ENCODE measurements at places on chromosomes 4 and X. TPM values are rescaled to one million over a fixed set of nuclear protein-coding genes. Genes with fewer than 3 reads are reported as not detected.

Gene TAF7L
- polyA plus RNA-seq, result 0.24 TPM

Gene GAGE12H
- not detected for polyA plus RNA-seq

- peak overlapping the region; percentile 57 for H3K27ac ChIP-seq
- H3K36me3 ChIP-seq, result no peaks in the 10 kb centered on the region
- peaks cover 14% of the 10 kb centered on the region for H3K4me1 ChIP-seq
- no peaks in the 10 kb centered on the region for H3K27me3 ChIP-seq
Measured at GRCh38 chr4:3073158-3074077, 920 bp downstream of the HTT-AS start.

GRCh38 chr4:78806943-78807460 is 30.9 kb downstream of the BMP2K start:
- H3K27me3 ChIP-seq, result no peaks in the 10 kb centered on the region
- H3K4me1 ChIP-seq, result no peaks in the 10 kb centered on the region
- no peak overlapping the region for H3K4me3 ChIP-seq
- no peak for DNase-seq
- no peaks in the 10 kb centered on the region for H3K36me3 ChIP-seq

DNA sequence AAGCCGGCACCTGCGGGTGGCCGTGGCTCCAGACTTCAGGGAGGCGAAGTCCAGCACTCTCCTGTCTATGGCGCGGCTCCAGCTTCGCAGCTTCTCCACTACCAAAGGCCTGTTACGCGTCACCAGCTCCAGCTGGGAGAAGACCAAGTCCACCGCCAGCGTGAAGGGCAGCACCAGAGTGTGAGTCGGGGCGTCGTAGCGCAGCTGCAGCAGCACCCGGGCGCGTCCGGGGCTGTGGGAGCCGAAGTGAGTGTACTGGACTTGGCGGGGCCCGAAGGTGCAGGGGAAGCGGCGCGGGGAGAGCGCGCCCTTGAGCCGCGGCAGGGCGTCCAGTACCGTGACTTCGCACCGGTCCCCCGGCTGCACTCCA is 444 bp downstream of the FREM3 start:
- H3K27ac ChIP-seq, result no peak overlapping the region
- peak; percentile 59 for DNase-seq
- peaks cover 31% of the 10 kb centered on the region for H3K27me3 ChIP-seq
- H3K4me3 ChIP-seq, result peak overlapping the region; percentile 32
- H3K36me3 ChIP-seq, result no peaks in the 10 kb centered on the region

DNA sequence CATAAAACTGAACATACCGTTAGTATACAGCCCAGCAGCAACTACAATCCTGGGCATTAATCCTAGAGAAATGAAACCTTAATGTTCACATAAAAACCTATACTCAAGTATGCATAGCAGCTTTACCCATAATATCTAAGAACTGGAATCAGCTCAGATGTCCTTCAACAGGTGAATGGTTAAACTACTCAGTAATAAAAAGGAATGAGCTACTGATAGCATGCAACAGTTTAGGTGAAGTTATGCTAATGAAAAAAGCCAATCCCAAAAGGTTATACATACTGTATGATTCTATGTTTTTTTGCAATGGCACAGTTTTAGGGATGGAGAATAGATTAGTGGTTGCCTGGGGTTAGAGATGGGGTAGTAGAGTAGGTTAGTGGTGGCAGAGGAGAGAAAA is 9.3 kb downstream of the HTT start:
- H3K4me3 ChIP-seq, result no peak overlapping the region
- H3K27ac ChIP-seq, result no peak overlapping the region
- H3K36me3 ChIP-seq, result peaks cover 11% of the 10 kb centered on the region
- H3K27me3 ChIP-seq, result no peaks in the 10 kb centered on the region

- H3K27ac ChIP-seq, result no peak overlapping the region
- H3K36me3 ChIP-seq, result no peaks in the 10 kb centered on the region
- no peak overlapping the region for H3K4me3 ChIP-seq
- DNase-seq, result no peak
Measured at GRCh38 chr4:164304861-164305260, 449.1 kb upstream of the SMIM31 start.

GRCh38 chr4:149077181-149077580 is 635.0 kb upstream of the NR3C2 start:
- no peak for DNase-seq
- no peaks in the 10 kb centered on the region for H3K36me3 ChIP-seq
- no peak overlapping the region for H3K27ac ChIP-seq
- no peaks in the 10 kb centered on the region for H3K4me1 ChIP-seq
- no peaks in the 10 kb centered on the region for H3K27me3 ChIP-seq

DNA sequence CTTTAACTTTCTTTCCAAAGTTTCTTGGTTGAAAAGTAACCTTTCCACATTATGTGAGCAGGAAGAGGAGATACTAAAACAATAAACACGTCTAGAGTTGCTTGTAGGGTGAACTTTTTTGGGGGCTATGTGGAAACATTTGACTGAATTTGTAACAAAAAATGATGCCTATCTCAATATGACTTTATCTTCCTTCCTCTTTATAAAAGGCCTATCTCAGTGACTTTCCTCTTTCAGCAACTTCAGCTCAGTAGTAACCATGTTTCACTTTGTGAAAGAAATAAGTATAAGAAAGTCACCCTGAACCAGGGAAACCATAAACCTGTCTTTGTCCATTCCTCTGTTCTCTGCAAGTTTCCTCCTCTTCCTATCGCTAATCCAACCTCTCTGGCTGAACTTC is 124.7 kb upstream of the TMEM164 start:
- H3K4me3 ChIP-seq, result no peak overlapping the region
- no peaks in the 10 kb centered on the region for H3K4me1 ChIP-seq
- no peak overlapping the region for H3K27ac ChIP-seq

- H3K4me3 ChIP-seq, result no peak overlapping the region
- no peaks in the 10 kb centered on the region for H3K36me3 ChIP-seq
- no peak for DNase-seq
- H3K4me1 ChIP-seq, result no peaks in the 10 kb centered on the region
Measured at GRCh38 chrX:51614353-51615012, 4.2 kb downstream of the CENPVL3 start.

DNA sequence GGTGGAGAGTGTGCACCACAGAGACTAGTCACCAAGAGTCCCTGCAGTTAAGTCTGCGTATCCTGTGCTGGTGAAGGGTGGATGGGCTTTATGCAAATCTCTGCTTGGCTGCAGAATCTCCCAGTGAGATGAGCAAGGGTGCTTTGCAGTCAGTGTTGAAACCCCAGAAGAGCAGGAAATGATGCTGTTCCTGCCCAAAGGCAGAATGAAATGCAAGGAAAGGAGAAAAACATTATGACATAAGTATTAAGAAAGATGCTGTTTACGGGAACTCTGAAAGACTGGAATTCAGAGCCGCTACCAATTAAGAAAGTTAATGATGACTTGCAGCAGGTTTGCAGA is 25.4 kb upstream of the ACSL1 start:
- no peaks in the 10 kb centered on the region for H3K36me3 ChIP-seq
- H3K27ac ChIP-seq, result no peak overlapping the region
- no peaks in the 10 kb centered on the region for H3K27me3 ChIP-seq
- H3K4me1 ChIP-seq, result no peaks in the 10 kb centered on the region
- DNase-seq, result no peak
- H3K4me3 ChIP-seq, result no peak overlapping the region

DNA sequence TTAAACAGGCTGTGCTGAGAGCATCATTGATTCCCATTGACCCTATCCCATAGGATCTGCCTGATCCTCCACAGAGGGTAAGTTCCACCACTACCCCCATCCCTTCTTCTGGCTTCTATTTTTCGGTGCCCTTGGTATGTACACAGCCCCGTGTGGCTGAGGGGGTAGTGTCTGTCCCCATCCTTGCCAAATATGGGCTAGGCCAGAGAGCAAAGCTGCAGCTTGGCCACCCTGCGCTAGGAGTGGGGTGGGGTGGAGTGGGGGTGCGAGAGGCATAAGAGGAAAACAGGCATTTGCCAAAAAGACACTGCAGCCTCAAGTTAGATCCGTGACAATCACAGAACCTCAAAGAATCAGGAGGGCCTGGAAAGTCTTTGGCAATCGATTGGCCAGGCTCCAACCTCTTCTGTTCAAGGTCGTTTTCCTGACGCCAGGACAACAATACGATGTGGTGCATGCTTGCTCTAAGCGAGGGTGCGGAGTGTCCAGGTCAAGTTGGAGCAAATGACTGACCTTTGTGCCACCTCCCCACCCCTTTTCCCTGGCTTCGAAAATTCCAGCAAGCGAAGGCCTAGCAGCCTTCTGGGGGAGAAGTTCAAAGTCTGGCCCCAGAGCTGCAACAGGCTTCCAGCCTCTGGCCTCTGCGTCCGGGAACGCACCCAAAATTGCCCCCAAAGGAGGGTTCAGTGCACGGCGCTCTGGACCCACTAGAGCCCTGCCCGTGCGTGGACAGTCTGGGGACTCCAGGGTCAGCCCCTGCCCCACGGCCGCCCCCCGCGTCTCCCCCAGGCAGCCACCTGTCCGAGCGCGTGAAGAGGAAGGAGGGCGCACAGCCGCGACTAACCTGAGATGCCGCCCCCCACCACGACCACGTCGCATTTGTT is 598 bp downstream of the MAOB start:
- H3K4me1 ChIP-seq, result peaks cover 8% of the 10 kb centered on the region
- no peak for DNase-seq

DNA sequence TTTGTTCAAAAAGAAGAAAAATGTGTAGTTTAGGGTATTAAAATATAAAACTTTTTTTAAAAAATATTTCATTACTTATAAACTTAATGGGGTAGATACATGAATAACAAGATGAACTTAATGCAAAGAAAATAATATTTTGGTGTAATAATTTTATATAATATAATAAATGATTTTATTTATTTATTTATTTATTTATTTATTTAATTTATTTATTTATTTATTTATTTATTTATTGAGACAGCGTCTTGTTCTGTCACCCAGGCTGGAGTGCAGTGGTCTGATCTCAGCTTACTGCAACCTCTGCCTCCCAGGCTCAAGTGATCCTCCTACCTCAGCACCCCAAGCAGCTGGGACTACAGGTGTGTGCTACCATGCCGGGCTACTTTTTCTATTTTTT is 20.8 kb upstream of the TEX13C start:
- H3K4me3 ChIP-seq, result no peak overlapping the region
- no peaks in the 10 kb centered on the region for H3K36me3 ChIP-seq
- no peak for DNase-seq

DNA sequence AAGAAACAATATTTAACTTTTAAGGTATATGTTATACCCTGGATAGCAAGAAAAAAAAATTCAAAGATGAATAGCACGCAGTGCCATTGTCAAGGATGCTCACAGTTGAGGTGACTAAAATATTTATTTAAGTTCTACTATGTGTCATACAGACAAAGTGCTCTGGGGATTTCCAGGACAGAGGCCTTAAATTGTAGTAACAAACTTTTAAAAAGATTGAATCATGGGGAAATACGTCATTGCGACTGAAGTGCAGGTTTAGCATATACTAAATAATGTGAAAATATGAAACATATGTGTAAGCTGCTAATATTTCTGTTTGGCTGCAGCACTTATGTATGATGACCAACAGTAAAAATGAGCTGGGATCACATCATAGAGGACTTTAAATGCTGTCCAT is 748.0 kb upstream of the PCDH7 start:
- H3K36me3 ChIP-seq, result no peaks in the 10 kb centered on the region
- no peak overlapping the region for H3K4me3 ChIP-seq
- H3K4me1 ChIP-seq, result no peaks in the 10 kb centered on the region
- H3K27ac ChIP-seq, result no peak overlapping the region
- no peaks in the 10 kb centered on the region for H3K27me3 ChIP-seq

All from spinal cord (tissue), 10 donors.